Activated naive CD8-positive, alpha-beta T cell treated with anti-CD3 and anti-CD28 coated beads, Interleukin-2, amount 10 ng/mL, durations not matched to agents 7 days and 5 days (primary cell): ENCODE measurements at places on chromosomes 5 and 9. TPM values are rescaled to one million over a fixed set of nuclear protein-coding genes. Genes with fewer than 3 reads are reported as not detected.

- peaks cover 7% of the 10 kb centered on the region for H3K4me1 ChIP-seq
- no peak overlapping the region for H3K4me3 ChIP-seq
- DNase-seq, result no peak
- no peaks in the 10 kb centered on the region for H3K27me3 ChIP-seq
- H3K36me3 ChIP-seq, result no peaks in the 10 kb centered on the region
- no peak overlapping the region for H3K27ac ChIP-seq
These were observed 250.6 kb upstream of the MAP3K1 start for GRCh38 chr5:56564541-56565282.

DNA sequence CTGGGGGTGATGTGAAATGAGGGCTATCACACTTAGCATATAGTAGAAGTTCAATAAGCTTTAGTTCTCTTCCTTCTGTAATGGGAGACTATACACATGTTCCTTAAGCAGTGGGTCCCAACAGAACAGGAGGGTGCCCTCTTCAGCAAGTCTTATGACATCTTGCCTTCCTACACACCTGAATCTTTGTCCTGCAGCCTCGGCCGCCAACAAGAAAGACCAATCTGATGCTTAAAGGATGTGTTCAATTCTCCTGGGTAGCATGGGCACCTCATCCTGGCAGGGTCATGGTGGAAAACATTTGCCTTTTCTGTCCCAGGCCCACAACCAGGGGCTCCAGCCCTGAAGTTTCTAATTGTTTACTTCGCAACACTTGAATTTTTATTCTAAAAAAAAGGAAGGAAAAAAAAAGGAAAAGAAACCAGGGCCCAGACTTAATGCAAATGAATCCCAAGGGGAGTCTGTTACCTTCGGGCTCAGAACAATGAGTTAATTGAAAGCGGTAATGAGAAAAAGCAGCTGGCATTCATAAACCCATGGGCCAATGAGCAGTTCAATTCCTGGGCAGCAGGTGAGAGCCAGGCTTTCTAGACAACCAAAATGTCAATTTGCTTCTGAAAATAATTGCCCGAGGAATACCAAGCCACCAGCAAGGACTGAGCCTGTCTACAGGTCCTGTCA lies 26.2 kb upstream of the SMAD5 start:
- no peaks in the 10 kb centered on the region for H3K4me1 ChIP-seq
- H3K27ac ChIP-seq, result no peak overlapping the region
- no peaks in the 10 kb centered on the region for H3K36me3 ChIP-seq
- no peak overlapping the region for H3K4me3 ChIP-seq
- no peak for DNase-seq

- no peak overlapping the region for H3K4me3 ChIP-seq
- DNase-seq, result no peak
- no peaks in the 10 kb centered on the region for H3K36me3 ChIP-seq
- peaks cover 55% of the 10 kb centered on the region for H3K27me3 ChIP-seq
These were observed 22.0 kb upstream of the GTF3C5 start for GRCh38 chr9:133008824-133009223.

DNA sequence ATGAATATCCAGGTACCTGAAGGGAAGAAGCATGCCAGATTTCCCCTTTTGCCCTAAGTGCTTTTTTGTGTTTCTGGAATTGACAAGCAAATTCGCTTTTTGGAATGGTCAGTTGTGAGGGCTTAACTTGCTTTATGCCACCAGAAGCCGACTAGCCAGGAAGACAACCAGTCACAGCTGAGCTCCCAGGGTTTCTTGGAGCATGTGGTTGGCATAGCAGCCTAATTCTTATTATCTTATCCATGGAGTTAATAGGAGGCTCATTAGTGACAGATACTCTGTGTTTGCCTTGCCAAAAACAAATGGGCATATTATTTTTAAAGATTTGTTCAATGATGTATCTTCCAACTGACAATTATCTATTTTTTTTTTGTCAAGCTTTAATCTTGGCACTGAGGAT lies 500.7 kb downstream of the PTPRD start:
- H3K36me3 ChIP-seq, result no peaks in the 10 kb centered on the region
- DNase-seq, result no peak

DNA sequence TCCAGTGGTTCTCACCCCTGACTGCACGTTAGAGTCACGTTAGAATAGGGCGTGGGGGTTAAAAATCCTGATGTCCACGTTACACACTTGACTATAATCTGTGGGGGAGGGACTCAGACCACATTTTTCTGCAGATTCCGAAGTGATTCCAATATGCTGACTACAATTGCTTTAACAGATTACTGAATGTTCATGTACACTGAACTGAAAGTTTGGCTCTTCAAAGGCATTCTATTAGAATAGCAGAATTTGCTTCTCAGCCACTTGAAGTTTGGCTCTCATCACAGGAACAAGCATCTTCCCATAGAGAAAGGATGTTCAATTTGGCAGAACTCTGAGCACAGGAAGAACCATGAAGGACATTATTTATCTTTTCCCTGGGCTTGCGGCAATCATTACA lies 84.5 kb downstream of the HAPLN1 start:
- no peak overlapping the region for H3K4me3 ChIP-seq
- no peak overlapping the region for H3K27ac ChIP-seq
- no peaks in the 10 kb centered on the region for H3K27me3 ChIP-seq
- H3K36me3 ChIP-seq, result no peaks in the 10 kb centered on the region
- DNase-seq, result no peak

GRCh38 chr5:106860398-106861044 lies 810.2 kb downstream of the EFNA5 start:
- H3K27ac ChIP-seq, result no peak overlapping the region
- no peaks in the 10 kb centered on the region for H3K36me3 ChIP-seq
- no peak overlapping the region for H3K4me3 ChIP-seq
- peaks cover 5% of the 10 kb centered on the region for H3K4me1 ChIP-seq
- no peaks in the 10 kb centered on the region for H3K27me3 ChIP-seq

DNA sequence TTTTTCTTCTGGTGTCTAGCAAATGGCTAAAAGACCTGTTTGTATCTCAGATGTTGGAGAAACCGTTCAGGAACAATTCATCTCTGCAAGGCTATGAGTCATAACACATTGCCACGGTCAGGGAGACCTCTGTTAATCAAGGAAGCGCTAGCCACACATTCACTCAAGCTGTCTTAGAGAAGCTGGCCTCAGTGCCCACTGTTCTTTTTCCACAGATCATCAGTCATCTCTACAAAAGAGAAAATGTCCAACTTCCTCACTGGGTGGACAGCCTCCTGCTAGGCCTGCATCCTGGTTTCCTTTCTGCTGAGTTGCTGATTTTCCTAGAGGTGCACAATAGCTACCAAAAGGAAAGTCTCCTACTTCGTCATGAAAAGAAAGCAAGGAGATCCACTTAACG lies 360.5 kb downstream of the BNC2 start:
- no peaks in the 10 kb centered on the region for H3K27me3 ChIP-seq
- no peak for DNase-seq
- no peak overlapping the region for H3K27ac ChIP-seq
- no peaks in the 10 kb centered on the region for H3K36me3 ChIP-seq

- no peak overlapping the region for H3K4me3 ChIP-seq
- DNase-seq, result no peak
- H3K36me3 ChIP-seq, result no peaks in the 10 kb centered on the region
- H3K27ac ChIP-seq, result no peak overlapping the region
- H3K27me3 ChIP-seq, result peaks cover 2% of the 10 kb centered on the region
These were observed 128.7 kb downstream of the TRIM32 start for GRCh38 chr9:116815835-116816234.

- no peak overlapping the region for H3K27ac ChIP-seq
- H3K27me3 ChIP-seq, result no peaks in the 10 kb centered on the region
- DNase-seq, result no peak
These were observed 133.4 kb upstream of the OTULINL start for GRCh38 chr5:14447958-14448911.

GRCh38 chr9:131258698-131259431 lies 17.4 kb downstream of the FAM78A start:
- peaks cover 47% of the 10 kb centered on the region for H3K4me1 ChIP-seq
- peaks cover 31% of the 10 kb centered on the region for H3K36me3 ChIP-seq
- H3K27ac ChIP-seq, result peak overlapping the region; percentile 99
- no peak overlapping the region for H3K4me3 ChIP-seq

GRCh38 chr5:63805151-63805550 lies 157.1 kb downstream of the HTR1A start:
- H3K27me3 ChIP-seq, result no peaks in the 10 kb centered on the region
- no peak overlapping the region for H3K4me3 ChIP-seq
- no peak for DNase-seq
- H3K4me1 ChIP-seq, result no peaks in the 10 kb centered on the region
- no peaks in the 10 kb centered on the region for H3K36me3 ChIP-seq

- no peak overlapping the region for H3K4me3 ChIP-seq
- no peaks in the 10 kb centered on the region for H3K36me3 ChIP-seq
- no peaks in the 10 kb centered on the region for H3K4me1 ChIP-seq
- peaks cover 8% of the 10 kb centered on the region for H3K27me3 ChIP-seq
These were observed 27.0 kb downstream of the TGFBI start for GRCh38 chr5:136055612-136056309.

- H3K4me3 ChIP-seq, result no peak overlapping the region
- H3K27ac ChIP-seq, result no peak overlapping the region
- DNase-seq, result no peak
- H3K27me3 ChIP-seq, result peaks cover 30% of the 10 kb centered on the region
These were observed 68.0 kb upstream of the FANCC start for GRCh38 chr9:95385521-95385920.

DNA sequence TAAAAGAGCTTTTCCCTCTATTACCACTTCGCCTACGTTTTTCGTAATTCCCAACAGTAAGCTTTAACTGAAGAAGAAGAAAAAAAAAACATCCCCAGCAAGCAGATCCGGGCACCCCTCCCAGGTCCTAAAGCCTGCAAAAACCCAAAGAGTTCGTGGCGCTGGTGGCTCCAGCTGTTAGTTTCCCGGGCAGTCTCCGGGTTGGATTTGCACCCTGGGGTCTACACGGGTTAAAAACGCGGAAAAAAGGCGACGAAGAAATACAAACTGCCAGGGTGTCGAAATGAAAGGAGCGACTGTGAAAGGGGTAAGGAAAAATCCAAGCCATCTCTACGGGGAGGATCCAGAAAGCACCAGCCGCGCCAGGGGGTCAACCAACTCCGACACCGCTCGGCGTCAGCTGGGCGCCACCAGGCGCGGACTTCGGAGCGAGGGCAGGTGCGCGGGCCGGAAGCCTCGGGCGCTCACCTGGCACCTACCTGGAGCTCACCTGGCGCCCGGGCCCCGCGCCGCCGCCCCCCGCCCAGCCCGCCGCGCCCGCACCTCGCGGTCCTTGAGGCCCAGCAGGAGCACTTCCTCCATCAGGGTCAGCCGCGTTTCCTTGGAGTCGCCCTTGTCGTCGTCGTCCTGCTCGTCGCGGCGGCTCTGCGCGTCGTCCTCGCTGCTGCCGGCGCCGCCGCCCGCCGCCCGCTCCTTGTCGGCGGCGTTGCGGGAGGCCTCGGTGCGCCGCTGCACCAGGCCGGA lies 680 bp downstream of the GOLPH3 start:
- no peak for DNase-seq
- peaks cover 2% of the 10 kb centered on the region for H3K27me3 ChIP-seq
- H3K4me3 ChIP-seq, result peak overlapping the region; percentile 98
- H3K27ac ChIP-seq, result peak overlapping the region; percentile 98
- H3K4me1 ChIP-seq, result peaks cover 27% of the 10 kb centered on the region

DNA sequence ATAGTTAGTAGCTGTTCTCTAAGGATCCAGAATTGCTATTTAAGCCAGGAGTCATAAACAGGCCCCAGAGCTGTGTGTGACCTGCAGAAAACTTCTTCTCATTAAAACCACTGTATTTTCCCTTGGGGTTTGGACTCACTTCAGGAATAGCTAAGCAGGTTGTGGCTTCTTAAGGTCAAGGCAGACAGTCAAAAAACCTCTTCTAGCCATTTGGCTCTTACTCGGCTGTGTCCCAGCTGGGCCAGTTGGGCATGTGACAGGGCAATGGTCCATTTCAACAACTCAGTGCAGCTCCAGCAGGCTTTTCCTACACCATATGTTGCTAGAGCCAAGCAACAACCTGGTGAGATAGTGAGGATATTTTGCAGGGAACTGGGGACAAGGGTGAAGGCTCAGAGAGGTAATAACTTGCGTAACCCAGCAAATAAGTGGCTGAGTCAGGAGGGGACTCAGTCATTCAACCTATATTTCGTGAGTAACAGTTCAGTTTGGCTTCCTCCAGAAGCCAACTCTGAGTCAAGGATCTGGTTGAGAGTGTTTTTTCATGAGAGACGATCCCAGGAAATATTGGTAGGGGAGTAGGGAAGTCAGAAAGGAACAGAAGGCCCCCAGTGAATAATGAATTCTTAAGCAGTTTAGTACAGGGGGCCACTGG lies 115.4 kb upstream of the PPP2R2B start:
- no peak overlapping the region for H3K4me3 ChIP-seq
- DNase-seq, result no peak
- H3K27ac ChIP-seq, result no peak overlapping the region
- no peaks in the 10 kb centered on the region for H3K27me3 ChIP-seq

DNA sequence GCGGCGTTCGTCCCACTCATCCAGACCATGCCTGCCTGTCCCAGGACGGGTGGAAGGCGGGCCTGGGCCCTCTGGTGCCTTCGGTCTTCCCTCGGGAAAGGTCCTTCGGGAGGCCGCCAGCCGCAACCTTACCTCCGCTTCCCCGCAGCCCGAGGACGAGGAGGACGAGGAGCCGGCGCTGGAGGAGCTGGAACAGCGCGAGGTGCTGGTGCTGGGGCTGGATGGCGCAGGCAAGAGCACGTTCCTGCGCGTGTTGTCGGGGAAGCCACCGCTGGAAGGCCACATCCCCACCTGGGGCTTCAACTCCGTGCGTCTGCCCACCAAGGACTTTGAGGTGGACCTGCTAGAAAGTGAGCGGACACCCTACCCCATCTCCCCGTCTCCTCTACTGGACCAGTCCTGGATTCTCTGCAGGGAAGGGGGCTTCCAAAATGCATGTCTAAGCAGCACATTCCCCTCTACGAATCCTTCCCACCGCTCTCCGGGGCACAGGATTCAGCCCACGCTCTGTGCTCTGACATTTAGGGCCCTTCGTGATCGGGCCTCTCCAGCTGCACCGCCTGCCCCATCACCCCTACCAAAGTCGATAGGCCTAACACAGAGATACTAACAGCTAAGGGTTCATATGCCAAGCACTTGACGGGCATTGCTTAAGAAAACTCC lies 1.1 kb downstream of the ARL10 start:
- H3K4me1 ChIP-seq, result peaks cover 26% of the 10 kb centered on the region
- DNase-seq, result no peak
- peaks cover 10% of the 10 kb centered on the region for H3K36me3 ChIP-seq
- H3K27me3 ChIP-seq, result no peaks in the 10 kb centered on the region

The BICD2 gene
- total RNA-seq, result 31.5 TPM

The PKD2L2 gene
- not detected for total RNA-seq

The CCDC171 gene
- 1.7 TPM for total RNA-seq

The SLC34A1 gene
- total RNA-seq, result 1.9 TPM

The PCDHB7 gene
- total RNA-seq, result not detected

The TLR4 gene
- 1.4 TPM for total RNA-seq

The FYB1 gene
- 355 TPM for total RNA-seq

The LCN12 gene
- 1.1 TPM for total RNA-seq

The PDE6A gene
- total RNA-seq, result not detected

The DCAF12 gene
- total RNA-seq, result 41.6 TPM
